ENCODE measurements at places on chromosomes 12 and 14. TPM values are rescaled to one million over a fixed set of nuclear protein-coding genes. Genes with fewer than 3 reads are reported as not detected.

Gene MYF6
- total RNA-seq = not detected

Gene PLCZ1
- not detected for total RNA-seq

Gene RILPL1
- 39.5 TPM for total RNA-seq

Gene CALM1
- total RNA-seq = 270 TPM

Gene RDH11
- 63.3 TPM for total RNA-seq

Gene C12orf42
- not detected for total RNA-seq

Gene FSCB
- not detected for total RNA-seq

Gene DPPA3
- not detected for total RNA-seq

Gene TSHR
- not detected for total RNA-seq

Gene GZMH
- total RNA-seq = not detected

Gene KCNC2
- total RNA-seq = not detected

Gene DCD
- not detected for total RNA-seq

Gene SLC6A13
- not detected for total RNA-seq

Gene POTEG
- not detected for total RNA-seq

Gene KLHL33
- total RNA-seq = not detected

Gene PLA2G1B
- 1.1 TPM for total RNA-seq

Gene RNASE2
- total RNA-seq = not detected

Gene ZNF384
- total RNA-seq = 56.2 TPM

Gene PLXNC1
- 0.67 TPM for total RNA-seq

Gene KCNMB4
- 3.3 TPM for total RNA-seq

Gene RDH16
- total RNA-seq = 0.10 TPM

Gene PACS2
- 89.5 TPM for total RNA-seq

Gene SOX5
- total RNA-seq = 16.2 TPM

Gene SLCO1B3
- total RNA-seq = not detected

Gene B3GNT4
- 1.0 TPM for total RNA-seq

Gene SERPINA3
- total RNA-seq = 3.9 TPM

Data from chondrocyte (in vitro differentiated cells).